ENCODE measurements at places on chromosomes 6 and 20. TPM values are rescaled to one million over a fixed set of nuclear protein-coding genes. Genes with fewer than 3 reads are reported as not detected.

CST4 gene
- not detected for total RNA-seq

TSPO2 gene
- not detected for total RNA-seq

DLL1 gene
- total RNA-seq: 37.6 TPM

AFDN gene
- total RNA-seq: 250 TPM

B4GALT5 gene
- 24.1 TPM for total RNA-seq

APCDD1L gene
- 0.41 TPM for total RNA-seq

CPXM1 gene
- total RNA-seq: 0.53 TPM

BPIFA2 gene
- not detected for total RNA-seq

COL19A1 gene
- total RNA-seq: 0.19 TPM

ZKSCAN3 gene
- total RNA-seq: 1.1 TPM

KCNK5 gene
- 10.5 TPM for total RNA-seq

CLPSL1 gene
- not detected for total RNA-seq

TGIF2 gene
- 5.3 TPM for total RNA-seq

KIF25 gene
- total RNA-seq: not detected

STMN3 gene
- total RNA-seq: 7.0 TPM

RSPO3 gene
- 7.1 TPM for total RNA-seq

FOXQ1 gene
- total RNA-seq: 10.1 TPM

BPI gene
- not detected for total RNA-seq

HLA-DMB gene
- total RNA-seq: 3.8 TPM

HLA-DQA1 gene
- 0.31 TPM for total RNA-seq

RBPJL gene
- total RNA-seq: not detected

DEFB124 gene
- not detected for total RNA-seq

TMEM244 gene
- not detected for total RNA-seq

CGA gene
- total RNA-seq: not detected

DNAH8 gene
- total RNA-seq: not detected

CEP85L gene
- total RNA-seq: 9.2 TPM

LHFPL5 gene
- not detected for total RNA-seq

RCAN2 gene
- 6.5 TPM for total RNA-seq

EBF4 gene
- 10.4 TPM for total RNA-seq

NKX2-4 gene
- total RNA-seq: not detected

PLAGL2 gene
- total RNA-seq: 6.2 TPM

DUSP15 gene
- 0.44 TPM for total RNA-seq
